Activated gamma-delta T cell treated with anti-CD3 and anti-CD28 coated beads, Interleukin-2, amount 50 U/mL, for 16 hours (primary cell): ENCODE measurements at places on chromosomes 7 and 10.

DNA sequence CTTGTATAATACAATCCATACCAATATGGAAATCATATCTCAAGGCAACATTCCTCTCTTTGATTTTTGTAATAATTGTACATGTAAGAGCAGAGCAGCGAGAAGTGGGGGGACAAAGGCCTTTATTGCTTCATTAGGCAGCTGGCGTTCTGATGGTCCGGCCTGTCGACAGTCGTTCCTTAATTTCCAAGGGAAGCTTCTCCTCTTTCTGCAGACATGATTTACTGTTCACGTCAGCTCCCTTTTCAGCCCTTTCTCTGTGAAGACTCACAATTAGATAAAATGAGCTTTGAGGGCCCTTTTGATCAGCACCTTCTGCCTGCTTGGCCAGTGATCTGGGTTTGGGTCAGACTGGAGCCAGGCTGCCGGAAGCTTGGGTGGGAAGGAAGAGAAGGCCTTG lies 65.6 kb upstream of the CTBP2 start:
- no peak for DNase-seq

GRCh38 chr10:54905578-54906192 lies 104.7 kb upstream of the PCDH15 start:
- no peak for DNase-seq

DNA sequence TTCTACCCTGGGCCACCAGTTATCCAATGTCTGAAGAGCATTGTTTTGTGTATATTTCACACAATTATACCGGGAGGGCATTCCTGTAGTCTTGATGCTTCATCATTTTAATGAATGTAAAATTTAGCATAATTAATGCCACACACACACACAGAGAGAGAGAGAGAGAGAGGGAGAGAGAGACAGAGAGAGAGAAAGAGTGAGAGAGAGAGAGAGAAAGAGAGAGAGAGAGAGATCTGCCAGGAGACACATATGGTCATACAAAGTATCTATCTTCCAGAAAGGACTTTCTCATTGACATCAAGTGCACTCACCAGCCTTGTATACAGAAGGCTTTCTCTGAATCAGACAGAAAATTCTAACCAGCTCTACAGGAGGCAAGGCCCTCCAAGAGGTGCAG lies 72.3 kb downstream of the KLF6 start:
- no peak for DNase-seq

DNA sequence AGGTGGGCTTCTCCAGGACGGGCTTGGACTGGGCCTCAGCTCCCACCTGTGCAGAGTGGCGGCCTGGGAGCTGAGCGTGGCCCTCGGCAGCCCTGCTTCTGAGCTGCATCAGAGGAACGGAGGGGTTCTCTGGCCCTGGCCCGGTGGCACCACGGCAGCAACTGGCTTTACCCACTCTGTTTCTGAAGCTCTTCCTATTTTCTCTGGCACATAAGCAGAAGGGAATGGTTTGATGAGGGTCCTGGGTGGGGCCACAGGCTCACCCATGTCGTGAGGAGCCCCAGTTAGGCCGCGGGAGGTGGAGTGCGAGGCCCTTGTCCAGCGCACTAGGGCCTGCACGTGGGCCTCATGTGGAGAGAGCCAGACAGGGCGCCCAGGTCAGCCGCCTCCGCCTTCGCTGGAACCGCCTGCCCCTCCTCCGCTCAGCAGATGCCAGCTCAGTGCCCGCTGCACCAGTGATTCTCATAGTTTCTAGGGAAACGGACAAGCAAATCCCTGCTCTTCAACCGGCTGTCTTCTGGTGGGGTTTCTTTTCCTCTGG lies 284.0 kb downstream of the CELF2 start:
- no peak for DNase-seq

GRCh38 chr7:151825721-151826120 lies 51.2 kb downstream of the PRKAG2 start:
- no peak for DNase-seq

- no peak for DNase-seq
These were observed 29.6 kb upstream of the ZNF488 start for GRCh38 chr10:47413531-47414226.

GRCh38 chr7:36205803-36206202 lies 52.7 kb downstream of the EEPD1 start:
- no peak for DNase-seq

DNA sequence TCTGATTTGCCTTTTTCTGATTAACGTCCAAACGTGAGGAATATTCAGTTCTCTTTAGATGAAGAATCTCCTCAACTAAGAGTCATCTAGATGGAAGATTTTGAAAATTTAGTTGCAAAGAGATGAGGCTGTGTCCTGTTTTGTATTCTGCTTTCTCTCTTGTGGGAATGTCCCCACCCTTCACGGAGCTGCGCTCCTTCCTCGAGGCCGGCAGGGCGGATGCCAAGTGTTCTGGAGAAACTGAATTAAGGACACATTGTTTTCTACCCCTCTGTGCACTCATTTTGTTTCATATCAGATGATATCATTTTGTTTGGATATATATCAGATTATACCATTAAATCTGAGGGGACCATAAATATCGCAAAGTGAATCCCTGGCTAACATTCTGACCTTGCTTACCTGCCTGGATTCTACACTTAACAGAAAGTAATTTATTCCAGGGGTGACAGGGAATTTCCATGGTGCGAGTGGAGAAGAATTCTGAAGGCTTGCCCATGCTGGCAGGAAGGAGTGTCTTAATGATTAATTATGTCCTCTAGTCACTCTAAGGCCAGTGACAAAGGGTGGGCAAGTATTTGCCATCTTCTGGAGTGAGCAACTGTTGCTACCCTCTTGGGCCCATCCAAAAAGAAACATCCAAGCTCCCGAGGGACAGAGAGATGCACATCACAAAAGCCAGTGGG lies 47.9 kb upstream of the IGFBP3 start:
- DNase-seq, result no peak

GRCh38 chr7:8290645-8291308 lies 28.8 kb upstream of the ICA1 start:
- no peak for DNase-seq

GRCh38 chr10:80542053-80542452 lies 4.4 kb downstream of the SH2D4B start:
- no peak for DNase-seq

- DNase-seq, result no peak
These were observed 6.5 kb downstream of the TAX1BP1 start for GRCh38 chr7:27746486-27746885.

DNA sequence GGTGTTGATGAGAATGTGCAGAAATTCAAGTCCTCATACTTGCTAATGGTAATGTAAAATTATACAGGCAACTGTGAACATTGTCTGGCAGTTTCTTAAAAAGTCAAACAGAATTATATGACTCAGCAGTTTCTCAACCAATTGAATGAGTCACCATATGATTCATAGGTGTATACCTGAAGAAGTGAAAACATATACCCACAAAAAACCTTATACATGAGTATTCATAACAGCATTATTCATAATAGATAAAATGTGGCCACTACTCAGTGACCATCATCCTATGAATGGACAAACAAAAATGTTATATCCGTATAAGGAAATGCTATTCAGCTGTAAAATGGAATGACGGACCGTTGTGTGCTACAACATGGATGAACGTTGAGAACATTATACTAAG lies 253.5 kb downstream of the MALRD1 start:
- no peak for DNase-seq

GRCh38 chr10:119457966-119458766 lies 84.4 kb downstream of the RGS10 start:
- DNase-seq, result no peak

DNA sequence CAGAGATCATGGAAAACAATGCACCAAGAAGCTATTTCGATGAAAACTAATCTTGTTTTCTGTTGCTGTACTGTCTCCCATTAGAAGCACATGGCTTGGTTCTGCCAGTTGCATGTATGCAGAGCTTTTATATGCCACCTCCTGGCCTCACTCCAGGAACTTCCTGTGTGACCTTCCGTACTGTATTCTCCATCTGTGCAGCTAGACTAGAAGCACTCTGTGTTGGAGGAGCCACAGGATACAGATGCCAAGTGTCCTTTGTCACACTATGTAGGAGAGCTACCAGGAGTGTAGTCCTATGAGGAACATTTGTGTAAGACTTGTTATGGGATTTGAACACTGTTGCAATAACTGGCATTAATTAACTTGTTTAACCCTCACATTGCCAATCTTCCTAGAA lies 503.5 kb upstream of the TPK1 start:
- DNase-seq, result no peak

- no peak for DNase-seq
These were observed 252.3 kb upstream of the KLF14 start for GRCh38 chr7:130986261-130986690.

GRCh38 chr7:86991771-86992191 lies 67.7 kb downstream of the ELAPOR2 start:
- DNase-seq, result no peak

GRCh38 chr7:22783421-22783820 lies 39.2 kb downstream of the TOMM7 start:
- no peak for DNase-seq

DNA sequence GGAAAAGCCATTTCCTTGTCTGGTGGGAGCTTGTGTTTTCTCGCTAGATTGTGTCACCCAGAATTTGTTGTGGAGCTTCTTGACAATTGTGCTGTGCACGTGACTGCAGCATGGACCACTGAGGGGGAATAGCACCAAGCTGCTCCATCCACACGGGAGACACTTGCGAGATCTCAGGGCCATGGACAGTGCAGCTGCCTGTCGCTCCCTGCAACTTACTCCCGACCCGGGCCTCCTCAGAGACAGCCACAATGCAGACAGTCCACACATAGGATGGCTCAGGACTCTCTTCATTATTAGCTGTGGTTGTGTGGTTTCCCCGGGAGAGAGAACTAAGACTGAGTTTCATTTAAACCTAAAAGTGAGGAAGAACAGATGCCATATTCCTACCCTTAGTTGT lies 673.2 kb upstream of the GALNT17 start:
- no peak for DNase-seq

DNA sequence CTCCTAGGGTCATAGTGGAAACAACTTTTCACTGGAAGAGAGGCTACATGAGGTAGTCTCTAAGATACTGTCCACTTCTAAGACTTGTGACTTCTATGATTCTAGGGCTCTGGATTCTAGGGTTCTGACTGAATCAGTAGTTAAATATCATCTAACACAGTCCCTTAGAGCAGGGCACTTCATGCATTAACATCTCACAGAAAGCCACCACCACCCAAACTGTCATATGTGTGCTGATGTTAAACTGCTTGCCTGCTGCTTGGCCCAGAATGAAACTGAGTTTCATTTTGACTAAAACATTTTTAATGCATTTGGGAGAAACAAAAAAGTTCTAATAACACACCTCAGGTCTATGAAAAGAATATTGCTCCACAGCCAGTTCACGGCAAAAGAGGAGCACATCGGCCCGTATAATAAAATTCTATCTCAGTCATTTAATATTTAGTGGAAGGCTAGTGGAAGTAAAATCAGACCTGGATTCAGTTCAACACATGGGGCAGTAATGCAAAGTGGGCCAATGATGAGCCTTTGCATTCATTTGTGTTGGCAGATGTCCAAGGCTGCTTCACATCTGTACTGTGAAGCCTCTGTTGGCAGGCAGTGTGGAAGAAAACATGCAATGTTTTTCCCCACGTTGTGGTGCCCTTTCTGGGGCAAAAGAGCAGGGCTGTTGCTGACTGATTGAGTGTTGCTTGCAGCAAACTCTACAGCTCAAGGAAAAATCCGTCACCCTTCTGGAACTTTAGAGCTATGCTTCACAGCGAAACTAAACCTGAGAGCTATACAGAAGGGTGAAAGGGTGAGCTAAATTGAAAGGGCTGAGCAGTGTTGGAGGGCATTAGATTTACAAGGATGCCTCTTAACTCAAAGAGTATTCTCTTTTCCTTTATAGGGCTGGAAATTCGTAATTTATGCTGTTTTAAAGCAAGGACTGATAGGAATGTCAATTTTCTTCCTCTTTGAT lies 33.5 kb upstream of the AUTS2 start:
- DNase-seq, result no peak

- DNase-seq, result no peak
These were observed 1.3 kb downstream of the SP8 start for GRCh38 chr7:20785157-20786048.

- no peak for DNase-seq
These were observed 20.0 kb downstream of the LRRD1 start for GRCh38 chr7:92158660-92159575.

GRCh38 chr10:27504808-27505460 lies 830 bp downstream of the RAB18 start:
- no peak for DNase-seq

GRCh38 chr7:29921404-29922010 lies 68.1 kb downstream of the SCRN1 start:
- peak; percentile 9 for DNase-seq

GRCh38 chr7:42972699-42973500 lies 40.7 kb downstream of the MRPL32 start:
- no peak for DNase-seq

- DNase-seq, result no peak
These were observed 114.8 kb upstream of the ADO start for GRCh38 chr10:62689712-62690111.

DNA sequence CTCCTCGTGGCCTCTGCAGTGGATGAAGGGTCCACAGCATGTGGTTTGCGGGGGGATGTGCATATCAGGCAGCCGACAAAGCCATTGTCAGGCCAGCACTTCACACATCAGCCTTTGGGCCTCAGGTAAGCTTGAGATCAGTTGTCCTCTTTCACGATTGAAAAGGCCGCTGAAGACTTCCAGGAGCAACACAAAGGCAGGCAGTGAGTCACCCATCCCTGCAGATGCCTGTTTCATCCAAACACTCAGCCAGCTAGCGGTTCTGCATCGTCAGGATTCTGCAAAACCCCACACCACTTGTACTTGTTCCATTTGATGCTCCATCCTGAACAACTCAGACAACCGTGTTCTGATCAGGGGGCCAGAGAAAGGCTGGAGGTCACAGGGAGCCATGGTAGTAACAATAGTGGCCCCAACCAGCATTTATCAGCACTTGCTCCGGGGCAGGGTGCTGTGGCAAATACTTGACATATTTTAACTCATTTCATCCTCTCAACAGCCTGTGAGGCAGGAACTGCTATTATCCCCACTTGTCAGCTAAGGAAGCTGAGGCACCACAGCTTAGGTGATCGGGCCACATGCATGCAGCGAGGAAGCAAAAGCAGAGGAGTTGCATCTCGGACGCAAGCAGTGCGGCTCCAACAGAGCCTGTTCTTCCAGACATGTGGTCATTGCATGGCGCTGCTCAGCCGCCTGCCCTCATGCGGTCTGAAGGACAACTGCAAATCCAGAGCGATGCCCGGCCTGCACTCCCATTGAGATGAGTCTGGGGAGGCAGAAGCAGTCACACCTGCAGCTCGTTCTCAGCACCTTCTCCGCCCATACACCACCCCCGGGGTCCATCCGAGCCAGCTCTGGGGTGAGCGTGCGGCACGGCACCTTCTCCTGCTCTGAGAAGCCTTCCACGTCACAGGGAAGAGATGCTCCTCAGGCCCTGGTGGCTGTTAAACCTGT lies 144.9 kb downstream of the PAXIP1 start:
- DNase-seq, result no peak

- peak; percentile 62 for DNase-seq
These were observed 13.9 kb downstream of the TSPAN14 start for GRCh38 chr10:80468002-80468401.

DNA sequence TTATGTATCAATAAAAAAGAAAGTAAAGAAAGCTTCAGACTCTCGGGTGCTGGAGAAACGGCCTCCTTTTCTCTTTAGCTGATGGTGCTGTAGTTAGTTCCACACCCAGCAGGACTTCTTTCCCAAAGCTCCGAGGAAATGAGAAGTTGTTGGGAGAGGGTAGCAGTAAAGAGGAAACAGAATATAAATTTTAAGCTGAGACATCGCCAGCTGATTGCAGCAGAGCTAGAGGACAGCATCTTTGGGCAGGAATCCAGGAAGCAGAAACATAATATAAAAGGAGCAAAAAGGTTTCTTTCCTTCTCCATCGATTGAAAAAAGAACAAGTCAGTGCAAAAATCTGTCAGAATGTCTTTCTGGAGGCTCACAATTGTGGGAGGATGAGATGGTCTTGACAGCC lies 616.9 kb upstream of the FOXK1 start:
- no peak for DNase-seq
